Stimulated activated CD4-positive, alpha-beta T cell treated with anti-CD3 and anti-CD28 coated beads, Interleukin-4, amount 100 ng/mL, for 4 hours (primary cell): ENCODE measurements at places on chromosomes 2 and 18.

DNA sequence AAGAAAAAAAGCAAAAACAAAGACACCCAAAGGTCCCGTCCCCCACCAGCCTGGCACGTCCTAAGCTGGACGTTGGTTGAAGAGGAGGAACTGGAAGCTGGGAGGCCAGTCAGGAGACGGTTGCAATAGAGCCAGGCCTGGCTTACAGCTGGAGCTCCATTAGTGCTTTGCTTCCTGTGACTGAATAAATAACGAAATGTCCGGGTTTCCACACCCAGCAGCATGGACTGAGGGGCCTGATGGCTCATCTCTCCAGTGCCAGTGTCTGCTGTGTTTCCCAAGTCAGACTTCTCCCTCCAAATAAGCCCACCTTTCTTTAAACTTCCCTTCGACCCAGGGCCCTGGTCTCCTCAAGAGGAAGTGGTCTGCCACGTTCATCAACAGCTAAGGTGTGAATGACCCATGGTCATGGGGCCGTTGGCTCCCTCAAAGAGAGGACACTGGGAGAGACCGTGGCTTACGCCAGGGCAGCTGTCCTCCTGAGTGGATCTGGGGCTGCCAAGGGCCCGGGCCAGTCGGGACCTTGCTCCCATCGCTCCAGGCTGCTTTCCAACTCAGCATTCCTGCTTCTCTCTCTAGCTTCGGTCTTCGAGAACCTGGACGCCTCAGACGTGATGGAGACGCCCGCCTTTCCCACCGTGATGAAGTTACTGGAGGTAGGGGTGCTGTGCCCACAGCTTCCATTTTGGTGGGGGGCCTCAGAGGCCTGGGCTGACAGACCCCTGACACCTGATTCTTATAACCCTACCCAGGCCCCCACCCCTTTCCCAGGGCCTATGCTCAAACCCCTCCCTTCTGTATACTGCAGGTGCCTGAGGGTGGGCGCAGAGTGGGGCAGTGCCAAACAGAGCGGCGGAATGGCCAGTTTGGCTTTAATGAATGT is 44.9 kb downstream of the MYO7B start:
- DNase-seq: no peak

- no peak for DNase-seq
These were observed 297.4 kb downstream of the TGIF1 start for GRCh38 chr18:3747176-3747973.

DNA sequence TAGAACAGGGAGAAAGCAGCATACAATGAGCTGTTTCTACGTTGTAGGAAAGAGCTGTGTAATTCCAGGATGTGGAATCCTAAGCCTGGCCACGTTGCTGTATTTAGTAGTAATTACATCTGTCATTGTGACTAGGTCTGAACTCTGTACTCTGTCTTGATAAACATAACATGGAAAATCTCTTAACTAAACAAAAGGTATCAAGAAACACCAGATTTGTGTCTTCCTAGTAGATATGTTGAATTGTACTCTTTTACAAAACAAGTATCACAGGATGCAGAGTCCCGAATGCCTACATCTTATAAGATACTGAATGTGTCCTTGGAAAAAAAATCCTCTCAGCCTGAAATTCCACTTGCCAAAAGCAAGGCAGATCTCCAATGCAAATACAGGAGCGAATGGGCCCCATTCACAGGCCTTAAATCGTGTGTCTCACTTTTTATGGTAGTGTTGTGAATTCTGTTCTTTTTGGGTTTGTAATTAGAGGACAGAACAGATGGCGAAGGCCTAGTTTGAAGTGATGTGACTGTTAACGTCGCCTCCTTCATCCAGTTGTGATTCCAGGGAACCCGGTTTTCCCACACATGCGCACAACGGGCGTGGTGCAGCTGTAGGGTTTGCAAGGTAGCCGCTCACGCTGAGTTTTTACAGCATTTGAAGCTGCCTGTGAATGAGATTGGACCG is 246.5 kb downstream of the GBX2 start:
- DNase-seq: no peak

GRCh38 chr18:78892177-78892576 is 87.4 kb upstream of the SALL3 start:
- DNase-seq: no peak

- DNase-seq: no peak
These were observed 51.9 kb upstream of the RMDN2 start for GRCh38 chr2:37873229-37873628.

GRCh38 chr2:106954304-106954703 is 68.3 kb upstream of the ST6GAL2 start:
- no peak for DNase-seq

DNA sequence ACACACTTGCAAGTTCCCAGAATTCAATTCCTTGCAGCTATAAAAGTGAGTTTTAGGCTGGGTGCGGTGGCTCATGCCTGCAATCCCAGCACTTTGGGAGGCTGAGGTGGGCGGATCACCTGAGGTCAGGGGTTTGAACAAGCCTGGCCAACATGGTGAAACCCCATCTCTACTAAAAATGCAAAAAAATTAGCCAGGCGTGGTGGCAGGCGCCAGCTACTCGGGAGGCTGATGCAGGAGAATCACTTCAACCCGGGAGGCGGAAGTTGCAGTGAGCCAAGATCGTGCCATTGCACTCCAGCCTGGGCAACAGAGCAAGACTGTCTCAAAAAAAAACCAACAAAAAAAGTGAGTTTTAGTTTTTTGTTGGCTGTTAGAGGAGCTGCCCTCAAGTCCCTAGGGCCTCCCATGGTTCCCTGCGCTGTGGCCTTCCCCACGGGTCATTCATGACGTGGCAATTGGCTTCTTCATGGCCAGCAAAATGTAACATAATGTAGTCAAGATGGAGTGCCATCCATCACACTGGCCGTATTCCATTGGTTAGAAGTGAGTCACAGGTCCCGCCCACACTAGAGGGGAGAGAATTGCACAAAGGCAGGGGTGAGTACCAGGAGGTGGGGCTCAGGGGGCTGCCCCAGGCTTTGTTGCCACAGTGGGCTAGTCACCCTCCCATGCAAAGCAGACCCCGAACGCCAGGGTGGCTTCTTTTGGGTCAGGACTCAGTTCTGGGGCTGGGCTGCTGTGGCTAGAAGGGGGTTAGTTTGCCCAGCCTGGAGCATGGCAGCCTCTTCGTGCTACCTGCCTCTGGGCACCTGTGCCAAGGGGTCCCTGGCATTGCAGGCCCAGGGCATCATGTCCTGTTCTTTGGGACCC is 37.7 kb upstream of the INHBB start:
- no peak for DNase-seq

- DNase-seq: no peak
These were observed 165.2 kb upstream of the DTNA start for GRCh38 chr18:34544930-34545329.

DNA sequence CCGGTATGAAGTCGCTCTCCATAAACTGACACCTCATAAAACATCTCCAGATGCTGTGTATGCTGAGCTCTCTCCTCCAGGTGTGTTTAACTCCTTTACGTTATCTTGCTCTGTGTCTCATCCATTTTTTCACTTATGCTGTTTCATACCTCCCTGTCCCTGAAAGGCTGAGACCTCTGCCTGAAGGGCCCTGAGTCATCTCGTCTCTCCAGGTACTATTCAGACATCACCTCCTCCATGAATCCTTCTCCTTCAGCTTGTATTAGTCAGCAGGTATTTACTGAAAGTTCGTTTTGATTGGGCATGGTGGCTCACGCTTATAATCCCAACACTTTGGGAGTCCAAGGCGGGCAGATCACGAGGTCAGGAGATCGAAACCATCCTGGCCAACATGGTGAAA is 244.5 kb upstream of the EPHA4 start:
- DNase-seq: no peak

GRCh38 chr18:74226156-74226555 is 65.6 kb downstream of the CYB5A start:
- DNase-seq: no peak

DNA sequence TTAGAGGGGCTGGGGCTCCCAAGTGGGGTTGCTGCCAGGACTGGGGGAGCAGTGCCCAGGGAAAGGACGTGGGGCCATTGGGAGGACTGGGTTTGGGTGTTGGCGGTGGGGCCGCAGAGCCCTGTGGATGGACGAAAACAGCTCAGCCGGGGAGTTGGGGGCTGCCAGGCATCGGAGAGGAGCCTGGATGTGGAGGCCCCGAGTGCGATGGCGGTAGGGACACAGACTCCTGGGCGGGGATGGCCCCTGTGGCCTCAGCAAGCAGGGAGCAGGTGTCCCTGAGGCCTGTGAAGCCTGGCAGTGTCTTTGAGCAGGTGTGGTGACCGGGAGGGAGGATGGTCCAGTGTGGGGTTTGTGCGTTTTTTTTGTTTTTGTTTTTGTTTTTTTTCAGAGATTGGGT is 13.3 kb downstream of the CTDP1 start:
- DNase-seq: no peak

DNA sequence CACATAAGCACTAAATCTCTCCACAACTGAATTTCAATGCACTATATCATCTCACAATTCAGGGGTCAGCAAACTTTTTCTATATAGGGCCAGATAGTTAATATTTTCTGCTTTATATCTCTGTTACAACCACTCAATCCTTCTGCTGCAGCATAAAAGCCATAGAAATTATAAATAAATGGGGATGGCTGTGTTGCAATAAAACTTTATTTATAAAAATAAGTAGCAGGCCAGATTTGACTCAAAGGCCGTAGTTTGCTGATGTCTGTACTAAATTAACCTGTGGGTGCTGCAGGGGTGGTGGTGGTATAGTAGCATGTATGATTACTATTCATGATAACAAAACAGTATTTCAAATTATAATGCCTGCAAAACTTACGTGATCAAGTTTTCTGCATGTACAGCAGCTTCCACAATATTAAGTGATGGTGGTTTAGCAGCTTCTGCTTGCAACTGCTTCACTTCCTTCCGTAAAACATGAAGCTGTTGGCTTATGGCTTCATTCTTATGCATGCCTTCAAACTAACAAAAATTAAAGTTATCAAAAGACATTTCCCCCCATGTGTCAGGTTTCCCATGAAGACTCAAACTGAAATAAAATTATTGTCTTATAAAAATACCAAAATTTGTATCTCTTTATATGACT is 64.1 kb downstream of the SIGLEC15 start:
- no peak for DNase-seq

GRCh38 chr18:3902676-3903075 is 452.7 kb downstream of the TGIF1 start:
- DNase-seq: no peak

- DNase-seq: no peak
These were observed 89.2 kb upstream of the CXCR4 start for GRCh38 chr2:136207030-136207623.
